ENCODE measurements at places on chromosomes 7 and 10.

DNA sequence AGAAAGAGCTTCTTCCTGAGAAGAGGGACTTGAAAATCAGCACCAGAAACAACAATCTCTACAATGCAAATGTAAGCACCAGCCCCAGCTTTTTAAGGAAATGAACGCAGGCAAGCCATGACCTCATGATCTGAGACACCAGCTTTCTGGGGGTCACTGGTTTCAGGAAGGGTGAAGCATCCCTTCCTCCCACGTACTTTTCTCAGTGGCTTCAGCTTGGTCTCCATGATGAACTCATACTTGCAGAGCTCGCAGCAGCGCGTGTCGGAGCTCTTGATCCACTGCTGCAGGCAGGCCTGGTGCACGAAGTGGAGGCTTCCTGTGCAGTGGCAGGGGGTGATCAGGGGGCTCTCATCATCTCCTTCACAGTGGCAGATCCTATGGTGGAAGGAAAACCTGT is 87.0 kb downstream of the ALOX5 start:
- DNase-seq: no peak

DNA sequence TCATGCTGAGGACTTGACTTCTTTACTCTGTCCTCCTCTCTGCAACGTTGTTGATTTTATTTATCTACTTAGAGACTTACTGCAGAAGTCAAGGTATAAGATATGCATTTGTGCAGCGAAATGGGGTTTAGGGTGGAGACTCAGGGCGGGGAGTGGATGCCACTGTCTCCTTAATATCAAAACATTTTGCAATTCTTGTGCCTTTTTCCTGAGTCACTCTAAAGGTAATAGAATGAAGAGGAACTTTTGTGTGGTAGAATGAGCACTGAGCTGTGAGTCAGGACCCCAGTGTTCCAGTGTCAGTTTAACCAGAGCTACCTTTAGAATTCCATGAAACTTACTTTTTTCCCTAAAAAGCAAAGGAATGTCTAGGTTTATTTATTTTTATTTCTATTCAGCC is 78.2 kb downstream of the VTI1A start:
- DNase-seq: no peak

DNA sequence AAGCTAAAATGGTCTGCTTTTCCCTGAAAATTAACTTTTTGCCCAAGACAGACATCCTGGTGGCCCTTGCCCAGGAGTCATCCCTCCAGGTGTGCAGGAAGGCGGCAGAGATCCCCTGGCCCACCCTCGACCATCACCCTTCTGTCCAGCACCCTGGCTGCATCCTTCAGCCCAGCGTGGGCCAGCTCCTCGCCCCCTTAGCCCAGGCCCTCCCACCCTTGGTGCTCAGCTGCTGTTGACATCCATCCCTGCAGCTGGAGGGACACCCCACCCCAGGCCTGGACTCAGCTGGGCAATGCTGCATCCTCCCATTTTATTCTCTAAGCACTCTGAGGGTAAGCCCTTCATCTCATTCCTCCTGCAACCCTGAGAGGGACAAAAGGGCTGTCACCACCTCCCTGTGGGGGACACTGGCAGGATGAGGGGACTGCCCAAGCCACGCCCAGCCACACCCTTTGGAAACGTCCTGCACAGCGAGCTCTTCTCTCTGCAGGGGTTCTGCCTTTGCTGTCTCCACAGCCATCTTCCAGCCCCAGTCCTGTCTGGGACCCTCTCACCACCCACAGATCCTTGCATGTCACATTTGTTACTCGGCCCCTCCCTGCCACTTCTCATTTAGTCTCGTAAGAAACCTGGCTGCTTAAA is 30.7 kb downstream of the EN2 start:
- no peak for DNase-seq

DNA sequence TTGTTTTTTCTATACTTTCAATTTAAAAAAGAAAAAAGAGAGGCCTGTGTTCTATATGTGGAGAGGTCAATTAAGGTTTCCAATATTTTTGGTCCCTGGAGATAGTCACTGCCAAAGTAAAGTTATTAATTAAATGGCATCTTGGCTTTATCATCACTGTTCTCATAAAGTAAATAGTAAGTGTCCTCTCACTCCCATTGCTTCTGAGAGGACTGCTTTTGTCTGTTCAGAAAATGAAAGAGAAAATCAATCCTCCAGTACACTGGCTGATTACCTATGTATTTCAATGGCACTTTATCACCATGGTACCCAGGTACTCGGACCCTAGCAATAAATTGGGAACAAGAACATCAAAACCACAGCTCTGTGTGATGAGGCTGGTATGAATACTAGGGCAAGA is 94.0 kb downstream of the RNLS start:
- DNase-seq: no peak

DNA sequence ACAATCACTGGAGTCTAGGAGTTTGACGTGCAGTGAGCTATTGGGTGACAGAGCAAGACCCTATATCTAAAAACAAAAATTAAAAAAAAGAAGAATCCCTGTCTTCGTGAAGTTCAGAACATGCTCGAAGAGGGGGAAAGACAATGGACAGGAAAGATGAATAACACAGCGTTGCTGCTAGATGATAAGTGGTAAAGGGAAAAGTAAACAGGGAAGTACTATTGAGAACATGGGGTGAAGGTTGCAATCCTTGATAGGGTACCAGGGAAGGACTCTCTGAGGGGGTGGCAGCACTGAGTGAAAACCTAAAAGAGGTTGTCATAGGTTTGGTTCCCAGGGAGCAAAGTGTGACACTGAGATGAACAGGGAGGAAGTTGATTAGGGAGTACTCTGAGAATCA is 2.8 kb upstream of the ABRAXAS2 start:
- no peak for DNase-seq

GRCh38 chr10:118566911-118567310 is 28.5 kb downstream of the PRLHR start:
- DNase-seq: no peak

DNA sequence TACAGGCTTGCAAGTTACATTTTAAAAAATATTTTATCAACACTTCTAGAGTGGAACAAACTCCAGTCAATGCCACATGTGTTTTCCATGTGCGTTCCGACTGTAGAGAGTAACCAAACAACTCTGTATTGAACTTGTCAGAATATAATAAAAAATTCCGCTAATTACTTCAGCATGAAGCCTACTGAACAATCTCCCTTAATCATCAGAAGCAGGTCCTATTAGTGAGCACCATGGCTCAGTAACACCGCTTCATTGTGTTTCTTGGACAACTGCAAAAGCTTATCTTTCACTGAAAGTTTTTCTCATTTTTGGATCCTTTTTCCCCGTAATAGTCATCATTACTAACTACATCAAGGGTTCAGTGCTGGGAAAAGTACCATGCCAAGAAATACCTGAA is 117.0 kb downstream of the MKX start:
- DNase-seq: no peak

- DNase-seq: no peak
These were observed 89.4 kb upstream of the SEMA3E start for GRCh38 chr7:83738291-83738835.

DNA sequence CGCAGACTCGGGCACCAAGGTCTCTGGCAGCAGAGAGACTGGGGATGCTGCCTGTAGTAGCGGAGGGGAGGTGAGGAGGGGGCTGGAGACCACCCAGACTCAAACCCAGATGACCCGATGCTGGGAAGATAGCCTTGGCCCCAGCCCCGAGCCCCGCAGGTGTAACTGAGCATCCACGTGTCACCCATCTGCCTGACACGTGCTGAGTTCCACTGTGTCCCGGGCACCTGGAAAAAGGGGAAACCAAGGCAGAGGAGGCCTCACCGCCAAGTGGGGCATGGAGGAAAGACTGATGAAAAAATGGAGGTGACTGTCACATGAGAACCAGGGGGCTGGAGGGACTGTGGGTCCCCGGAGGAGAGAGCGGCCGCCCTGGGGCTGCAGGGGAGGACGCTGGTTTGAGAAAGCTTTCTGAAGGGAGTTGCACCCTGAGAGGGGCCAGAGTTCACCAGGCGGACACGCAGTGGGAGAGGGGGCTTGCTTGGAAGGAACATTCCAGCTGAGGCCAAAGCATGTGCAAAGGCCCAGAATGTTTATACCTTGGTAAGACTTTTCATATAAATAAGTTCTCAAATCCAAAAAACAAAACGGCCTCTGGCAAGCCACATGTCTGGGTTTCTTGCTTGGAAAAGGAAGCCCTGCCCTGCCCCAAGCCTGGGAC is 27.4 kb upstream of the ELN start:
- no peak for DNase-seq

DNA sequence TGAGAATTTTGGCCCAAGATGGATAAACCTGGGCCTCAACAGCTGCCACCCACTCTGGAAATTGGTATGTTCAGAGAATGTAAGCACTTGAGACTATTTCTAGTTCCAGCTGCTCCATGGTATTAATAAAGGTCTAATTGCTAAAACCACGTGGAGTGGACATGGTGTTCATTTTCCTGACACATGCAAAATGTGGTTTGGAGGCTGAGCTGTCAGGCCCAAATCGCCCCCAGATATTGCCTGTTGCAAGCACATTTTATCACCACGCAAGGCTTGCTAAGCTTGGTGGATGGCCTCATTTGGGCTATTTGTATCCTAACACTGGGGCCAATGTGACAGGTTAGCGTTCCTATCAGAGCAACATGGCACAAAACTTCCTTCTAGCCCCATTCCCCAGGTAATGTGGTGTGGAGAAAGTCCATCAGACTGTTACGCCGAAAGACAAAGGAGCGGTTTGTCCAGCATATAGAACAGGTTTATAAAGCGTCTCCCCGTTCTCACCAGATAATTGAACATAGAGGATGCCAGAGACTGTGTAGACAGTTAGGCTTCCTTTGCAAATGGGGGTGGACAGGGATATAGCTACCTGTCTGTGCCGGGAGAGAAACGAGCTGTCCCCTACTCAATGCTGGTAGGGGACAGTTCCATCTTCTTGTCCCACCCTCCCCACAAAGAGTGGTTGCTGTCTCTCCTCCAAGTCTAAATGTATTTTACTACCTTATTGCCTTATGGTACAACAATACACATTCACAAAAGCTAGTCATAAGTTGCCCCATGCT is 78.0 kb upstream of the ANKRD1 start:
- no peak for DNase-seq

DNA sequence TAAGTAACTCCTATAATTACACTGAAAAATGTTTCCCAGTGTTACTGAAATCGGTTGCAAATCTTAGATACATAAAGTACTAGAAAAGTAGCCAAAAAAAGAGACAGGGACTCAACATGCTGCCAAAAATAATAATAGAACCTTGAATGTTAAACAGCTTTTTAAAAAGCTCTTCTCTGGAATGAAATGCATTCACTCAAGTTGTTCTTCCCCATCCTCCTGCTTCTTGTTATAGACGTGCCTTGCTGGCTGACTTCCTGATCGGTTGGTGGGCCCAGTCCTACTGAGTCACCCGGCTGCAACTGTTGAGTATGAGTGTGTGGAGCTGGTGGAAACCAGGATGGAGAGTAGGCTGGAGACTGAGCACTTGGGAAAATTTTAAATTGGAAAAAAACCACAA is 30.6 kb upstream of the RAPGEF5 start:
- no peak for DNase-seq

GRCh38 chr7:101650579-101651081 is 21.5 kb upstream of the MYL10 start:
- DNase-seq: no peak

DNA sequence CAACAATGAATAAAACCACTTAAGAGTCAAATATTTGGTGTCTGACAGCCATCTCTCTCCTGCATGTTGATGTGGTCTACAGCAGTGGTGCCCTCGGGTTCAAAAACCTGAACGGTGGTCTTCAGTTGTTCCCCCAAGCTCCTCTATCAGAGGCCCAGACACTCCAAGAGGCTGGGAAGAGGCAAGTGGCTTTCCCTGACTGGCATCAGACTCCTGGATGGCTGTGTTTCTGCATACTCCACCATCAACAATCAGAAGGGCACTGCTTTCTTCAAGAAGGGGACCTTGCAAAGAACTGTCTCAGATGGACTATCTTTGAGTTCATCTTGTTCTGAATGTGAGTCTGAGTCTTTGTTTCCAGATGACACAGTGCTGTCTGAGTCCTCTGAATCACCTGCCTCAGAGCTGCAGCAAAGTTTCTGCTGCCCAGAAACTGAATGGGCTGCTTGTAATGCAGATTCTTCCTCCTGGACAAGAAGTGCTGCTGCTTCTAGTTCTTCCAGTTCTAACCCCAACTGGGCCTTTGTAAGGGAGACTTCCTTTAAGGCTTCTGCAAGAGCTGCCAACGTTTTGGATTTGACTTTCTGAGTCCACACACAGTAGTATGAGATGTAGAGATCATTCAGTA is 5.9 kb upstream of the SGMS1 start:
- DNase-seq: no peak

DNA sequence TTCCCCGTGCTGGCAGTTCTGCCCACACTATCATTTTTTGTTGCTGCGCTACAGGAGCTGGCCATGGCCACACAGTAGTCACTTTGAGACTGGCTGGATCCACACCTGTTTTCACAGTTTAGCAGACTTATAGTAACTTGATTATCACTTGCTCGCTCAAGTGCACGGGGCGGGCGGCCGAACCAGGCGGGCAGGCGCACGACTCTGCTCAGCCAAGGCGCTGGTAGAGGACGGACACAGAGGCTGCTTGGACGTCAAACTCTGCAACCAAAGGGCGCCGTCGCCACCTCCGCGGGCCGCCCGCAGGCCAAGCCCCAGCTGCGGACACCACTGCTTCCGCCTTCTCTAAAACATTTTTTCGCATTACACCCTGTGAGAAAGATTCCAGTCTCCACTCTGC is 38.4 kb upstream of the PHYHIPL start:
- no peak for DNase-seq

DNA sequence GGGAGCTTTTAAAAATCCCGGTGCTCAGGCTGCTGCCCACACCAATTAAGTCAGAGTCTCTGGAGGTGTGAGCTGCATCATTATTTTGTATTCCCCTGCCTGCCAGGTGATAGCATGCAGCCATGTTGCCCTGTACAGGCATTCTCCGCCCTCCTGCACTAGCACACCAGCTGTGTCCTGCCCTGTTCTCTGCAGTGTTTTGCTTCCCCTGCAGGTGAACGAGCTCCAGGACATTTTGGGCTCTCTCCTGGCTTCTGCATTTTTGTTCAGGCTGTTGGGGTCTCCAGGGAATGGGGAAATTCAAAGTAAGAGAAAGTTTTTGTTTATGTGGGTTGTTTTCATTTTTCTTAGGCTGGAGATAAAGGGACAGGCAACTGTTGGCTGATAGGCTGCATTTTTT is 271.0 kb upstream of the COBL start:
- DNase-seq: no peak

GRCh38 chr10:108358912-108359311 is 1194.4 kb upstream of the SORCS1 start:
- DNase-seq: no peak

DNA sequence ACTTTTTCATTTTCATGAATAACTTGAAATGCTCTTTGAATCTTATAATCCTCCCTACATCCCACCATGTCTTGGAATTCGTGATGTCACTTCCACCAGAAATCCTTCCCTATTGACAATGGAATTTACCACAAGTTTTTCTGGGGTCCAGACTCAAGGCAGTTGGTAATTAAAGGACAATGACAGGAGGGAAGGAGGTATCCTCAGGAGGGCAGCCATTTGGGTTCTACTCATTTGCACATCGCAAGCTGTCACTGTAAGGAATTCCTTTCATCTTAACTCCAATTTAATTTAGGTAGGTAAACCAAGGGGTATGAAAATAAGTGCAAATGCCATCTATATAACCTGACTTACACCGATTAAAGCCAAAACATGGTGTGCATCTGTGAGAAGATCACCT is 21.9 kb downstream of the LRRC17 start:
- DNase-seq: no peak

Data from Jurkat, Clone E6-1 (cell line).